ENCODE measurements at places on chromosomes 1 and 21.

- no peak for DNase-seq
Measured at GRCh38 chr1:228488818-228489674, 1.9 kb downstream of the RNF187 start.

GRCh38 chr1:41682149-41682548 lies 197.7 kb upstream of the EDN2 start:
- no peak for DNase-seq

- DNase-seq, result no peak
Measured at GRCh38 chr1:162709870-162710269, 77.6 kb downstream of the DDR2 start.

- DNase-seq, result no peak
Measured at GRCh38 chr1:78102082-78102481, 56.3 kb downstream of the GIPC2 start.

GRCh38 chr1:51733793-51734522 lies 117.1 kb downstream of the OSBPL9 start:
- no peak for DNase-seq

- no peak for DNase-seq
Measured at GRCh38 chr1:240395336-240395735, 216.6 kb downstream of the GREM2 start.

DNA sequence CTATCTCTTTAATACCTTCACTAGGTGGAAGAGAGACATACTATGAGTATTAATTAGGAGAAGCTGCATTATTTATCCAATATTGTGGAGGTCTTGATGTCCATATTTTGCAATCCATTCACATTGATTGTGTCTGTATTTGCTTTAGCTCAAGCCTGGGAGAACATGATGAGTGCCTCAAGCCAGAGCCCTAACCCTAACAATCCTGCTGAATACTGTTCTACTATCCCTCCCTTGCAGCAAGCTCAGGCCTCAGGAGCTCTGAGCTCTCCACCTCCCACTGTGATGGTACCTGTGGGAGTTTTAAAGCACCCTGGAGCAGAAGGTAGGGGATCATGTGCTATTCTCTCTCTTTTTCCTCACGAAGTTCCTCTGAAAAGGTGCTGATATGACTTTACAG lies 99.5 kb downstream of the CC2D1B start:
- DNase-seq, result no peak

DNA sequence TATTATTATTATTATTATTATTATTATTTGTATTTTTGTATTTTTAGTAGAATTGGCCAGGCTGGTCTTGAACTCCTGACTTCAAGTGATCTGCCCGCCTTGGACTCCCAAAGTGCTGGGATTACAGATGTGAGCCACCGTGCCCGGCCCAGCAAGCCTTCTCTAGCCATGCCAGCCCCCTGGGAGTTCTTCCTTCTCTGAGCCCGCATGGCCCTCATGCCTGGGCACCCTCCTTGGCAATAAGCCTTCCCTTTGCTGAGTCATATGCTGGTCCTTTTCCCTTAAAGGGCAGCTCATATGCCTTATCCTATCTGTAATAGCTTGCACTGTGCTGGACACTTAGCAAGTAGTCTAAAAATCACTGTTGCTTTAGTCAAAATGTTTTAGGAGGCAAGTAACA lies 8.5 kb upstream of the NBL1 start:
- DNase-seq, result no peak

- DNase-seq, result no peak
Measured at GRCh38 chr1:86085741-86086409, 70.7 kb downstream of the COL24A1 start.

DNA sequence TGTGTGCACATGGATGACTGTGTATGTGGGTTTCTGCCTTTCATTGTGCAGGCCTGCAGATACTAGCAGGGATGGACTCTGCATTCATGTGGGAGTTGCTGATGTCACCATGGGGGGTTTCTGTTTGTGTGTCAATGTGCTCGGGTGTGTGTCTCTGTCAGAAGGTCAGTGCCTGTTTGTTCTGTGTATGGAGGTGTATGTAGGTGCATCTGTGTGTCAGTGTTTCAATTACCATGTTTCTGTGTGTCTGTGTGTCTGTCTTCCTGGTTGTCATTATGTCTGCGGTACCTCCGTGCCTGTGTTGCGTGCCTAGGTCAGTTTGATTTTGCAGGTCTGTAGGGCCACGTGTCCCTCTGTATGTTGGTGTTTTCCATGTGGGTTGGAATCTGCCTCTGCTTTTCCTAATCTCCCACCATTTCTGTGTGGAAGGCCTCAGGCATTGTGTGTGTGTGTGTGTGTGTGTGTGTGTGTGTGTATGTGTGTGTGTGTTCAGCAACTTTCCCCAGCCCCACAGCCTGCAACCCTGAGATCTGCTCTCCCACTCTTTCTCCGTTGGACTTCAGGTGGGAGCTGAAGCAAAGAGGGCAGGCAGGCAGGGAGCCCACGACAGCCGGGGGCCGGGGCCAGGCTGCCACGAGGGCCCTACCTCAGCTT lies 36.7 kb upstream of the WASF2 start:
- DNase-seq, result no peak

- DNase-seq, result no peak
Measured at GRCh38 chr1:245113649-245114048, 41.1 kb upstream of the KIF26B start.

GRCh38 chr1:39452081-39452480 lies 39.4 kb upstream of the BMP8A start:
- no peak for DNase-seq

DNA sequence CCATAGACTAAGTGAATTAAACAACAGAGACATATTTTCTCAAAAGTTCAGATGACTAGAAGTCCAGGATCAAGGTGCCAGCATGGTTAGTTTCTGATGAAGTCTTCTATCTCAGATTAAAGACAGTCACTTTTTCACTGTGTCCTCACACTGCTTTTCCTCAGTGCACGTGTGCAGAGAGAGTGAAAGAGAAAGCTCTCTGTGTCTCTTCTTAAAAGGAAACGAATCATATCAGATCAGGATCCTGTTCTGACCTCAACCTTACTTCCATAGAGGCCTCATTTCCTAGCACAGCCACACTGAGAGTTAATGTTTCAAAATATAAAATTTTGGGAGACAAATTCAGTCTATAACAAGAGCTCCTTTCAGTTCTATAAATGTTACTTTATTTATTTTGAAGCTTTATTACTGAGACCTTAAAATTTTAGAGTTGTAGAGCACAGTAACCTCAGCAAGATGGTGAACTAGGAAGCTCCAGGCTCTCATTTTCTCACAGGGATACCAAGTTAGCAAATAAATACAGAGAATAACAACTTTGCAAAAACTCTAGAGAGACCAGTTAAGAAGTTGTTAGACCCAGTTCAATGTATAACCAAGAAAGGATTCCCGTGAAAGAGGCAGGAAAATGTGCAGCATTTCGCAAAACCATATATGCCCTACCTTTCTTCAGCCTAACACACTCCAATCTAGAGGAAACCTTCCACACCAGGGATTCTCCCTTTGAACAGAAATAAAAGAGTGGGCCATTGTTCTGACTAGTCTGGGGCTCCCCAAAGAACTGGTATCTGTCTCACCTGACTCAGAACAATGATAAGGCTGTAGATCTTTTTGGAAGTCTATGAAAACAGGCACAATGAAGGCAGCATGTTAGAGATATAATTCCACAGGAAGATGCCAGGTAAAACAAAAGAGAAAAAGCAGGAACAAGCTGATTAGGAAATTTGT lies 372.2 kb downstream of the MRPL39 start:
- DNase-seq, result no peak

DNA sequence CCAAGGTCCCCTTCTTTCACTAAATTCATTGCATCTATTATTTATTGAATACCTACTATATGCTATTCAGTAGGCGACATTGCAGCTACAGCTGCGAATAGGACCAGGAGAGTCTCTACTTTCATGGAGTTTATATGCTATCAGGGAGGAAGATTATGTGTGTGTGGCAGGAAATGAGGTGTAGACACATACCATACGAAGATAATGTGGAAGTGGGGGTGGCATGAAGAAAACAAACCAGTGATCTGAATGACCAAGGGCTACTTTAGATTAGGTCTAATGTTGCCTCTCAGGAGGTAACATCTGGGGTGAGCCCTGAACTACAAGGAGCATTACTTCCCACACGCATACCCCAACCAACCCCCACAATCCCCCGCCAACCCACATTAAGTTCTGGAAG lies 1.0 kb upstream of the PPIH start:
- DNase-seq, result no peak

DNA sequence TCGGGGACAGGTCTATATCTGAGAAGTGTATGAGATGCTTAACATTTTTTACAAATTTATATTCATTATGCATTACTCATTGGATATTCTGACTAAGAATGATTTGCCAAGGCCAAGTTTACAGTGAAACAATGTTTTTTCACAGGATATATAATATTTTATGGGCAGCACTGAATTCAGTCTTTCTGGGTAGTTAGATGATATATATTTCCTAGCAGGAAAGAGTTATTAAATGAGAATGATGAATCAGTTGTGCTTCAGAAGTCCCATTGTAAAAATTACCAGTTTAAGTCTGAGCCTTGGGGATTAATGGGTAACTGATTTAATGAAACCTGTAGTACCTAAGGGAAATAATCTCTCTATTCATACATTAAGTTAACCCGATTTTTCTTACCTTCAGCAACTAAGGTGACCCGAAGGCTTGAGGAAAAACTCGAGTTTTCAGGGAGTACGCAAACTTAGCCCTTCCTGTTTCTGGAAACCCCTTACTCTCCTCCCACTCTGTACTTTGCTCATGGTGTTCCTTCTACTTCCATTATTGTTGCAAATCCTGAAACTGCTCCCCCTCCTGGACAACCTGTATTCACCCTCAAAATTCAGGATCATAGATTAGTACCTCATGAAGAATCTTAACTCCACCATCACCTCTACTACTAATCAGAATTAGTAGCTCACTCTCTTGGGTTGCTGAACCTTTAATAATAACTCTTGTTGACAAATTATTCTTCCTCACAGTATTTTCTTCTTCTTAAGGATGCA lies 135.1 kb downstream of the AK5 start:
- no peak for DNase-seq

DNA sequence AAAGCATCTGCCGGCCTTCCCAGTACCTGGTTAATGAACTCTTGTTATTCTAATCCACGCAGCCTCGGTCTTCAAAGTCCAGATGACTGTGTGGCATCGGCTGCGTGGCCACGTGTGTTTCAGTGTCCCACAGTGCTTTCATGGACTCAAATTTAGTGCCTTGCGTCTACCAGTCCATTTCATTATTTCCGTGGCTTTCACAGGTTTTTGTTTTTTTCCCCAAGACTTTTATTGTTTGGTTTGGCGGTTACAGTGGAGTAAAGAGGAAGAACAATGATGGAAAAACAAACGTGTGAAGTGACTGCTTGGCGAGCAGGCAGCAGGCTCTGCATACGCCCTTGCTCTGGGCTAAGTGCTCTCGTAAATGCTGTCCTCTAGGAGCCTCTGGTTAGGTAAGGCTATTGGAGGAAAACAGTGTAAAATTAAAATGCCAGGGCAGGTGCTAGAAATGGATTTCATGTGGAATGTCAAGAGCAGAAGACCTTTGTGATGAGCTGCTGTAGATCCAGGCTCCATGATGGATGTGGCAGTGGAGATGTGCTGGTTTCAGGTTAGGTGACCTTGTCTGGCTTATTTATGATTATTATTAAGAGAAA lies 536.3 kb downstream of the KIF26B start:
- DNase-seq, result no peak

DNA sequence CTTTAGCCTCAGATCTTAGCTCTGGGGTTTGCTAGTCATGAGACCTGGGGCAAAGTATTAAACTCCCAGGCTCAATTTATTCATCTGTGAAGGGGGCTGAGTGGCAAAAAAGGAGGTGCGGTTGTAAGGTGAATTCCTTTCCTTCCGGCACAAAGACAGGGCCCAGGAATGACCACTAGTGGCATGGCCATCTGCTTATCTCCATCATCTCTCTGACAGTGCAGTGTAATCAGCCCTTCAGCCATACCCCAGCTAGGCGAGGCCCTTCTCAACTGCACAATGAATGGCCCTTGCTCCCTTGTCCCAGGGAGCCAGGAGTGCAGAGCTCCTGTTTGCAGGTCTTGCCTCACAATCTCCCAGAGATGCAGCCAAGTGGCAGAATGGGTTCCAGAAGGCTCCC lies 5.6 kb upstream of the SLC26A9 start:
- DNase-seq, result no peak

- no peak for DNase-seq
Measured at GRCh38 chr1:246567646-246568235, 1.5 kb downstream of the CNST start.

- no peak for DNase-seq
Measured at GRCh38 chr1:65691152-65691900, 101.4 kb upstream of the PDE4B start.

- DNase-seq, result no peak
Measured at GRCh38 chr1:187514110-187514509, 685.4 kb downstream of the PLA2G4A start.

DNA sequence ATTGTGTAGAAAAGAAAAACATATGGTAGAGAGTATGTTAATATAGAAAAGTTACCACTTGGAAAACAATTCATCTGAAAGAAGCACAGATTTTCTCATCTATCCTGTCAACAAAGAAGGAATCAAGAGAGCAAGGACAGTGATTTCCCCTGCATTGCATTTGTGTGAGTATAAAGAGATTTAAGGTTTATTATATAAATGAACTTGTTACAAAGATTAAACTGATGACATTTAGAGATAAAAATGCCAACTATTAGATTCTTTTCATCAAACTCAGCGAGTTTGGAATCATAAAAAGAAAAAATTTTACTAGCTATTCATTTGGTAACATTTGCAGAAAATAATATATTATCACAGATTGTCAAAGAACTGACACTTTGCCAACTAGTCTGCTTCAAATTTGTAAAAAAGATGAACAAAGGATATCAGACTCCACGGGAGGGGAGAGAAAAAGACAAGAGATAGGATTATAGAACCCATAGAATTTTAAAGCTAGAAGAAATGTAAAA lies at the start of gene RGS21:
TSS of gene RGS21 (plus strand) at position 51 of the 509 bp plus-strand sequence. CDS start 26,045 bp downstream, outside the sequence.
- DNase-seq, result no peak

GRCh38 chr1:232211149-232211548 lies 418.8 kb downstream of the SIPA1L2 start:
- DNase-seq, result no peak

Data from NCI-H1436 treated with DMSO at 0.1 percent for 48 hours (cell line).